ENCODE measurements at places on chromosomes 11 and 22. TPM values are rescaled to one million over a fixed set of nuclear protein-coding genes. Genes with fewer than 3 reads are reported as not detected.

DNA sequence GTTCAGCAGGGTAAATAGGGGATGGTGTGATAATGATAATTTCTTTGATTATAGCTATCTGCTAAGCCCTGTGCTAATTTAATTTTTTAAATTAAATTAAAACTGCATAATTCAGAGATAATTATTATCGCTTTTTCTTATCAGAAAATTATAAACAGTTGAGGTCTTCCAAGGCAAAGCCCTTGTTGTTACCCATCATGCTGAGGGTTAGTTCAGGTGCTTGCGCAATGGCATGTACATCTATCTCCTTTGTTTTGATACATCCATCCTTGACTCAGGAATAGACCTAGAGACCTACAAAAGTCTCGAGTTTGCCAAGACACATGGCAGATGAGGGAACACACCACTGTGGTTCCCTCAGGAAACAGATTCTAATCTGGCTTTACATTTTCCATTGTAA is 737.6 kb downstream of the DLG2 start:
- no peak for DNase-seq

Gene PLEKHB1
- total RNA-seq = 1.4 TPM

DNA sequence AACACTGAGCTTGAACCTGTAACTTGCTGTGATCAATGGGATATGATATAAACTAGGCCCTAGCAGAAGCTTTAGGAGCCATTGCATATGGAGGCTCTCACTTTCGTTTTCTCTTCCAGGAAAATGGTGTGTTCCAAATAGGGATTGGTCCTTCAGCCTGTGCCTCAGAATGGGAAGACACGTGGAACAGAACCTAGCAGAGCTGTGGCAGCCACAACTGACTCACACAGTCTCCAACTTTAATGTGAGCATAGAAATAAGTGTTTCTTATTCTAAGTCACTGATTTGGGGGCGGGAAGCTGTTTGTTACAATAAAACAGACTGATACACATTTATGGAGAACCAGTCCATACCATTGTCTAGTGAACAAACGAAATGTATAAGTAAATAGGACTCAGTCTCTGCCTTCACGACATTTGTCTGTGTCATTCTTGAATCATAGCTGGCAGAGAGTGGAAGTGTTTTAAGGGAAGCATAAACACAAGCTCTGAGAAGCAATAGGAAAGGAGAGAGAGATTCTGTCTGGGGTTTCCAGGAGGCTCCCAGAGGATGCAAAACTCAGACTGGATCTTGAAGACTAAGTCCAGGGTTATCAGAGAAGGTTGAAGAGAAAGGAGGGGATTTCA is 97.3 kb downstream of the GALNT18 start:
- no peak for DNase-seq

- DNase-seq = no peak
Measured at GRCh38 chr11:117107701-117108590, 9.7 kb upstream of the SIK3 start.

- DNase-seq = no peak
Measured at GRCh38 chr11:91835051-91835560, 389.5 kb upstream of the FAT3 start.
